ENCODE measurements at places on chromosomes 16 and 17.

DNA sequence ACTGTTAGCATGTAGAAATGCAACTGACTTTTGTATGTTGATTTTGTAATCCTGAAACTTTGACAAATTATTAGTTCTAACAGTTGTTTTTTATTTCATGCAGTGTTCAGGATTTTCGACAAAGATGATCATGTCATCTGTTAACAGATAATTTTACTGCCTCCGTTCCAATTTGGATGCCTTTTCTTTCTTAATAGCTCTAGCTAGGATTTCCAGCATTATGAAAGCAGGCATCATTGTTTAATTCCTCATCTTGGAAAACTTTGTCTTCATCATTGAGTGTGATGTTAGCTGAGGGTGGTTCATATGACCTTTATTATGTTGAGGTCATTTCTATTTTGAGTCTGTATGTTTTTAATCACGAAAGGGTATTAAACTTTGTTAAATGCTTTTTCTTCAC is 31.9 kb downstream of the RMI2 start:
- no peak for DNase-seq

GRCh38 chr17:79162012-79162963 is 87.7 kb downstream of the ENGASE start:
- DNase-seq = no peak

DNA sequence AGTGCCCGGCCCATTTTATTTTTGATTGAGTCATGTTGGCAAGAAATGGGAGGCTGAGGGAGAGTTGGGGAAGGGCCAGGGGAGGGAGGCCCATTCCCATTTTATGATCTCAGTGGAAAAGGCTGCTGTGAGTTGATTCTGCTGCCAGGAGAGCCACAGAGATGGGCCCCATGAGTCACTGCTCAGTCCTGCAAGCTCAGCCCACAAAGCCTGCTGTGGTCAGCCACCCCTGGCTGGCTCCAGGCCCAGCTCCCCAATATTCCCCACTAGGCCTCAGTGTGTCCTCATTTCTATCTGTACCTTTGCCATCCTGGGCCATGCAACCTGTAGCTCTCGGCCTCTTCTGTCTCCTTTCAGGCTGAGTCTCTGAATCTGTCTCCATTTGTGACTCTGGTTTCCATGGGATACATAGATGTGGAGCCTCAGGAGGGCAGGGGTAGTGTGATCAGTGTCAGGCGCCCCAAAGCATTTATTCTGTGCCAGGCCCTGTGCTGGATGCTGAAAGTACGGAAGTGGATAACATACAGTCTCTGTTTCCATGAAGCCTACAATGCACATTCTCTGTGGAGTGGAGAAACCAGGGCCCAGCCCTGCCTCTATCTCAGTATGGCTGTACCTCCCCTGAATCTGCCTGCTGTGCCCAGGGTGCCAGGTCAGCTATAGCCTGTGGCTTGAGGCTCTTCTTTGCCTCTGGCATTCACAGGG is 1.9 kb upstream of the PLEKHG4 start:
- no peak for DNase-seq

- no peak for DNase-seq
Observed at GRCh38 chr16:66220702-66221101, 145.8 kb upstream of the CDH5 start.

DNA sequence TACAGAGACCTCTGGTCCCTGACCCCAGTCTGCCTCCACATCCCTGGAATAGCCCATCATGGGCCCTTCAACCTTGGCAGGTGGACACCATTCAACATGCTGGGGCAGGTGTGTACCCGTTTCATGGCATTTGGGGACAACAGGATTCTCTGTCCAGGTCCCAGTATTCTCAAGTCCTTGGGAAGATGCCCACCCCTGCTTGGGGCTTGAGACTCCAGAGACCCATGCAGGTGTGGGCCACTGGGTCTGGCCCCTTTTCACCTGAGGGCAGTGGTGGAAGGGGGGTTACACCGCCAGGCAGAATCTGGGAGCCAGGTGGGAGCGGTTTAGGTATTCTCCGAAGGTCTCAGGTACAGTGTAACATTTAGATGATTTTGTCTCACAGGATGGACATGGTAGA is 37.1 kb upstream of the KSR1 start:
- DNase-seq = no peak

DNA sequence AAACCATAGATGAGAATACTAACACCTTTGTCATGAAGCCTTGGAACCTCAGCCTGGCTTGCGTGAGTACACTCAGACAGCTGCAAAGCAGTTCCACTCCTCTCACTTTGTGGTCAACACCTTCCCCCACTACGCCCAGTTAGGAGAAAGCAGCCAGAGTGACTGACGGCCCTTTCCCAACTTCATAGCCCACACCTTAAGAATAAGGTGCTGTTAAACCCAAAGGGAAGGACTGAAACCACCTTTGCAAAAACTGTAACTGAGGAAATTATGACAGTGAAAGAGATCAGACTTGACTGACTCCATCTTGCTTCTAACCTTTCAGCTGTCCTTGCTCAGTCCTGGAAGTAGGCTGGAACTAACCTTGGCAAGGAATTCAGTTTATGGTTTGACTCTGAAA is 13.7 kb downstream of the N4BP1 start:
- peak; percentile 48 for DNase-seq

- DNase-seq = no peak
Observed at GRCh38 chr16:64434526-64435069, 687.3 kb downstream of the CDH11 start.

Measured in stimulated activated CD8-positive, alpha-beta memory T cell treated with anti-CD3 and anti-CD28 coated beads, Interleukin-7, amount 100 ng/mL, for 4 hours (primary cell).